Activated naive CD4-positive, alpha-beta T cell treated with anti-CD3 and anti-CD28 coated beads, Interleukin-2, amount 50 U/mL, for 72 hours (primary cell): ENCODE measurements at places on chromosomes 1 and 21. TPM values are rescaled to one million over a fixed set of nuclear protein-coding genes. Genes with fewer than 3 reads are reported as not detected.

DNA sequence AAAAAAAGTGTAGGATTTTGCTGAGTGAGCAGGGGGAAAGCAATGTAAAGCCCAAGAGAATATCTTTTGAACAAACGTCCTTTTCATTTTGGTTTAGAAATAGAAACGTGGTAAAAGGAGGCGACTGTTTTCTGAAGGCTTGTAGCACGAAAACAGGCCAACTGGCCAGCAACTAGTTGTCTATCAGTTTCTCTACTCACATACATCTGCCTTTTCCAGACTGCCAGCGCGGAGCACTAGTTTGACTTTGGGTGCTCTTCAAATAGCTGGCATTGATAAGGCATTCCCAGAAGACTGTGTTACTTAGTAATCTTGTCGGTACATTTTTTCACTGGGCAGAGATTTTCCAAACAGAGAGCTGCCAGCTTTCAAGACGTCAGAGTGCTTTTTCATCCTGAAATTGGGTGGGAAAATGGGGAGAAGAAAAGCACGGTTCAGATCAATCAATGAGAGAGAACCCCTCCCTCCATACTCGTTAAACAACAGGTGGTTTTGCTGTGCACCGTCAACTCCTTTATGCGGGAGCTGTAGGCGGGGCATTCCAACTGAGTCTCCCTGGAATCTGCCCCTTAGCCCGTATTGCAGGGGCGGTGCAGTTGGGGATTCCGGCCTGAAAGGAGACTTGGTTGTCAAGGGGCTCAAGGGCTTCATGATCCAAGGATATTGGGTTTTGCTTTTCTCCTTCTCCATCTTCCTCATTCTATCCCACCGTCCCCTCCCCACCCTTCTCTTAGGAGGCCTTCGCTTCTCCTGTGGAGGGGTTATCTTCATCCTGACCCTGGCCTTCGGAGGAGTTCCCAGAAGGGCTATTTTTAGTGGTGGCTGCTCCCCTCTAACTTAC lies 884 bp upstream of the LRRC8C start:
- DNase-seq: no peak

DNA sequence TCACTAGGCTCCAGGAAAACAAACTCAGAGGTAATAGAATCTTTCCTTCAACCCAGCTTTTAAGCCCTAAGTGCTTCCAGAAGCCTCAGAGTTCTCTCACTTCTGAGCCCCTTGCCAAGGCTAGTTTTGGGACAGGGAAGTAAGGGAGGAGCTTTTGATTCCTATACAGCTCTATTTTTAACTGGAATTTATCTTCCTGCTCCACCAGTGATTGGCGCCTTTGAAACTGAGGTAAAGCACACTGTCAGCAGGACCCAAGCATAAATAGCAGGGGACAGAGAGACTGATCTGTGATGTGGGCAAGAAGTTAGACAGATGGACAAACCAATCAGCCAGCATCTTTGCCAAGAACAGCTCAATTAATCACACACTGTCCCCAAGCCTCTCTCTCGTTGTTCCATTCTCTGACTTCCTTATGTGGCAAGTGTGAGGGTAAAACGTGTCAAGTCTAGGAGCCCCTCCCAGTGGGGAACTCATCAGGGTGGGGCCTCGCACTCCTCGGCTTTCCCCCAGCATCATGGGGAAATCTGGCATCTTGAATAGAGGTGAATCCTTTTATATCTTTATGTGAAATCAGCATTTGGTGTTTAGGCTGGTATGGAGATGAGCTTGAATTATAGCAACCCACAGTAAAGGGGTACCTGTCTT lies 40.2 kb upstream of the MPZL1 start:
- no peak for DNase-seq

GRCh38 chr1:53372501-53372951 lies 44.7 kb upstream of the LRP8 start:
- DNase-seq: no peak

- DNase-seq: no peak
Measured at GRCh38 chr1:110455151-110455550, 4.2 kb downstream of the PROK1 start.

DNA sequence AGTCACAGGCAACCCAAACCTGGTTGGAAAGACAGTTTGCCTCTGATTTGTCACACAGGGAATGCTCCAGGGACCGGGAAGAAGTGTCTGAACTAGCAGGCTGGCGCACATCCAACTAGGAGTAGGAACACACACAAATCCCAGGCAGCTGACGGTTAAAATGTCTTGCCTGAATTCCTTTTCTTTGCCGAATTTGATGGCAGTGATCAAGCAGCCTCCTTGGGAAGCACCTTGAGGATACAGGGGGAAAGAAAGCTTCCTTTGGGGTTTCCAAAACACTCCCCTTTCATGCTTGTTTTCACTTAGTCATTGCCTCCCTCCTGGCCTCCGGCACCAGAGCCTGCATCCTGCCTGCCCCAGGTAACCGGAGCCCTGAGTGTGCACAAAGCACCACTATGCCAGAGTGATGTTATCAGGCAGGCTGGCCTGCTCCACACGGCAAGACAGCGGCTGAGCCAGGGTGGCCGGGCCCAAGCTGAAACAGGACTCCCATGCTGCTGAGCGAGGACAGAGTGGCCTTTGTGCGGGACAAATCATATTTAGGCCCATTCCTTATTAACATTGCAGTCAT lies 193.8 kb downstream of the LMX1A start:
- DNase-seq: no peak

- no peak for DNase-seq
Measured at GRCh38 chr1:218444588-218444987, 99.5 kb downstream of the TGFB2 start.

- peak; percentile 69 for DNase-seq
Measured at GRCh38 chr1:7669559-7670311, 101.4 kb upstream of the VAMP3 start.

GRCh38 chr1:153799566-153800465 lies 24.6 kb downstream of the SLC27A3 start:
- no peak for DNase-seq

- peak; percentile 65 for DNase-seq
Measured at GRCh38 chr21:46184625-46185555, 631 bp upstream of the SPATC1L start.

DNA sequence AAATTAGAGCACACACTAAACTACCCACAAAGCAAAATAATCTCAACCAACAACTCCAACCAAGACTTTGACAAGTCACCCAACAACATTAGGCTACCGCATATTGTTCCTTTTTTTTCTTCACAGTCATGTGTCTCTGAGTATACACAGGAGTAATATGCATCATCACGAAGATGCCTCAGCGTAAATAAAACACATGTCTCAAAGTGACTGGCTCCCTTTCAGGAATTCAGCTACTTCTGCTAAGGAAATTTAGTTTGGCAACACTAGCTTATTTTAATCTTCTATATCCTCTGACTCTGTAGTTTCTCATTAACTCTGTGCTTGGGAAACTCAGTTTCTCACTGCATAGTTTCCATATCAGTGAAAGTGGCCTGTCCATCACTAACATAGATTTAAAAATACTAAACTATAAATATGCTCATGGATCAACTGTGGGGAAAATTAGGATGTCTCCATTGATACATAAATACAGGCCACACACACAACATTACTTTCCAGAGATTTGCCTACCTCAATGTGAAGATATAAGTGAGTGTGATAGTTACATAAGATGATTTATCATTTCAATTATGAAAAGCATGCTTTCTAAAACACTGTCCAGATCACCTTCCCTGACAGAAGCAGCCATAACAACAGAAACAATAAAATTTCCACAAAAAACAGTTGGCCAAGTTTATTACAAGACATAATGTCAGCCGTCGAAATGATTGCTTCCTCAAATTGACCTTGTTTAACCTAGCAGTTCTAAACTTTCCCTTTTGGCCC lies 113.2 kb downstream of the PTGER3 start:
- DNase-seq: no peak

- no peak for DNase-seq
Measured at GRCh38 chr1:153350321-153350957, 1.8 kb upstream of the PGLYRP4 start.

- no peak for DNase-seq
Measured at GRCh38 chr1:85144351-85144750, 56.5 kb downstream of the SYDE2 start.

DNA sequence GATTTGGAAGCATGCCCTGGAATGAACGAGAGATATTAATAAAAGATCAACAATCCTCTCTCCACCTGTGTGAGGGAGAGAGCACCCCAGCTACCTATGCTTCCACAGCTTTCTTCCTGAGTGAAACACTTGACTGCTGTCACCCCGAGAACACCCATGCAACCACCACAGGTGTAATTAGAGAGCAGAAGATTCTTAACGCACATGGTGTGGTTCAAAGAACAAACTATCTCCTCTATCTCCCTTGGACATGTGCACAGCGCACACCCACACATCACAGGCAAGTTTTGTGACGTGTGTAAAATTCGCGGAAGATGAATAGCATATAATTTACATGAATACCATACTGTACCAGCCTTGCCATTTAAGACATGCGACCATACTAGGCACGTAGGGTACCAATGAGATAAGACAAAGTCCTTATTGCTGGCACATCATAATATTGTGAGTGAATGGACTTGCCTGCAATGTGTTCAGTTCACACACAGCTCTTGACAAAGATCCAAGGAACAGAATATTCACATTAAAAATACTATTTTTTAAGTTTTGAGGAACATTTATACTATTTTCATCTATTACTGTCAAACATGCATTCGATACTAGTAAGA lies 11.6 kb downstream of the ERRFI1 start:
- DNase-seq: no peak

DNA sequence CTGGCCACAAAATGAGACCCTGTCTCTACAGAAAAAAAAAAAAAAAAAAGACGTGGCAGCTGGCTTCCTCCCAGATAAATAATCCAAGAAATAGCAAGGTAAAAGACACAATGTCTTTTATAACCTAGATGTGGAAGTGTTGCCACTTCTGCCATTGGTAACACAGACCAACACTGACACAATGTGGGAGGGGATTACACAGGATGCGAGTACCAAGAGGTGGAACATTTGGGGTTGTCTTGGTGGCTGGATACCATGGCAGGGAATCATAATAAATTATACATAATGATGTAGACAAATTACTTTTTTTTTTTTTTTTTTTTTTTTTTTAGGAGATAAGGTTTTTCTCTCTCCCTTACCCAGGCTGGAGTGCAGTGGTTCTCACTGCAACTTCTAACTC lies 6.0 kb upstream of the NEXN start:
- no peak for DNase-seq

DNA sequence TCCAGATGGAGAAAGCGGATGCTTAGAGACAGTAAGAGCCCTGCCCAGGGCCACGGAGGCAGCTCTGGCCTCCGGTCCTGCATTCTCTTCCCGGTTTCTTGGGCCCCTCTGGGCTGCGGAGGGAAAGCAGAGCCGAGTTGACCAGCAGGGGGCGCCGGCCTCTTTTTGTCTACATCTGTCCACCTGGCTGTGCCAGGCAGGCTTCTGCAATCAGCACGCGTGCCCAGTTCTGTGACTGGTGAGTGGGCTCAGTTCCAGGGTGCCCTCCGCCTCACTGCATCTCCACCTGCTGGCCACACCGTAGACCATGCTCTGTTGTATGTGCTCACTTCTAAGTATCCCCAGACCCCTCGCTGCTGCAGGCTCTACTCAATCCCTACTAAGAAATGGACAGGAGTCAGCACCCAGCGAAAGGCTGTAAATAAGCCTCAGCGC lies 6.7 kb upstream of the HUNK start:
- no peak for DNase-seq

GRCh38 chr1:10935246-10935645 lies 77.2 kb upstream of the TARDBP start:
- no peak for DNase-seq

- DNase-seq: no peak
Measured at GRCh38 chr1:16289959-16290358, 53.0 kb upstream of the CPLANE2 start.

DNA sequence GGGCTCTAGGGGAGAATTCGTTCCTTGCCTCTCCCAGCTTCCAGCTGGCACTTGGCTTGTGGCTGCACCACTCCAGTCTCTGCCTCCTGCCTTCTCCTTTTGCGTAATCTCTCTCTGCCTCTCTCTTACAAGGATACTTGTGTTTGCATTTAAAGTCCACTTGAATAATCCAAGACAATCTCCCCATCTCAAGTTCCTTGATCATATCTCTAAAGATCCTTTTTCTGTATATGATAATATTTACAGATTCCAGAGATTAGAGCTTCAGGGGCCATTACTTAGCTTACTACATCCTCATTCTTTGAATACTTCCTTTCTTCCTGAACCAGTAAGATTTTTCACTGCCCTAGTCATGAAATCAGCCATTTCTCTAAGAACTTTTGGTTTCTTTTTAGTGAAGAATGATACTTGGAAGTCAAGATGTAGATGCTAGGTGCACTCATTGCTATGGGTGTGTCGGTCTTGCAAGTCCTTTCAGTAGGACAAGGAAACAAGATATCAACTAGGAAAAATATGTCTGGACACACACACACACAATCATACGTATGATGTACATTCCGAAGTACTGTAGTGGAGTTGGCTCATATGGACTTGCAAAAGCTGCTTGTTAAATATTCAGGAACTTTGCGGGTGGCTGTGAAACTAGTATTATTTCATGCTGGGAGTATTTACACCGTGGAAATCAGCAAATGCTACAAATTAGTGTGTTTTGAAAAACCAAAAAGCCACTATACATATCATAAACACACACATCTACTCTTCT lies 20.8 kb upstream of the RLF start:
- DNase-seq: no peak

The AK5 gene
- total RNA-seq: 1.9 TPM

The PCP4L1 gene
- 0.97 TPM for total RNA-seq

The SAMD11 gene
- not detected for total RNA-seq

The BRINP2 gene
- not detected for total RNA-seq

The PYGO2 gene
- total RNA-seq: 27.7 TPM

The VAV3 gene
- total RNA-seq: 4.7 TPM
